ENCODE measurements at places on chromosomes 1 and 21.

DNA sequence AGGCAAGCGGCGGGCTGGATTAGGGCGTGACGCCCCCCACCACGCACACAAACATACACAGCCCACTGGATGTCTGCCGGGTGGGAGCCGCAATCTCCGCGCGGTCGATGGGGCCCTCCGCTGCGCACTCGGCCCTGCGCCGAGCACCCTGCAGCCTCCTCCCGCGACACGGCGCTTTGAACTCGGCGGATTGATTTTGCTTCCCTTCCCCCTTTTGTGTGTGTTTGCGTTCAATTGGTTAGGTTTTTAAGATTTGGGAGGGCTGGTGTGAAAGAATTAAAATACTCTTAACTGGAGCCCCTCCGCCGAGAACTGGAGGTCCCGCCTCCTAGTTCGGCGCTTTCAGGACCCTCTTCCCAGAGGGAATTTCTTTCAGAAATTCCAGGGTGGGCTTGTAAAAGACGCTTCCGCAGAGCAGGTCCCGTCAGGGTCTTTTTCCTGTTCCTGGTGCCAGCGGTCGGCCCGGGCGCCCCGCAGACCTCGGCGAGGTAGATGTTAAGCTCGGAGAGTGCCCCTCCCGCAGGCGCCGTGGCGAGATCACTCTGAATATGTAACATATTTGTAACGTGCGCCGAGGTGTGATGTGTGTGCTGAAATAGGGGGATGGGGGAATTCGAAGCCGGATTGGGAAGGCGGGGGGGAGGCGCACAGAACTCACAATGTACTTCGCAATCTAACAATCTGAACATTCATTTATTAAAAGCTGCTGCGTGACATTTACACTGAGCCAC, 8.0 kb upstream of the BARHL2 start:
- no peak for DNase-seq

GRCh38 chr21:37909936-37910335, 6.3 kb downstream of the KCNJ6 start:
- no peak for DNase-seq

DNA sequence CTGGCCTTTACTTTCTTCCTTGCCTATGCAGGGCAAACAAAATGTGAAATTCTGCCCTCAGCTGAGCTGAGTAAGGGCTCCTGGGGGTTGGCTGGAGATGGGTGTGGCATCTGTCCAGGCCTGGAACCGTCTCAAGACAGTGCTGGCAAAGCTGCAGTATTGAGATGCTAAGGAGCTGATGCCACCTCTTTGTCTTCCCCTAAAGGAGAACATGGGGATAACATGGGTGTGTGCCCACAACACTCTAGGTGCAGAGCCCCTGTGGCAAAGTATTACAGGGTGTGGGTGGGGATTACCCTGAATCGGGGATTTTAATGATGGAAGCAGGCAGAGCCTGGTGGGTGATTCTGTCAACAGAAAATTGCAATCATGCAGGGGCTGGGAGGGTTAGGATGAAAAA, 2.5 kb upstream of the ST3GAL3 start:
- no peak for DNase-seq

GRCh38 chr1:227006226-227006796, 66.2 kb downstream of the COQ8A start:
- no peak for DNase-seq

DNA sequence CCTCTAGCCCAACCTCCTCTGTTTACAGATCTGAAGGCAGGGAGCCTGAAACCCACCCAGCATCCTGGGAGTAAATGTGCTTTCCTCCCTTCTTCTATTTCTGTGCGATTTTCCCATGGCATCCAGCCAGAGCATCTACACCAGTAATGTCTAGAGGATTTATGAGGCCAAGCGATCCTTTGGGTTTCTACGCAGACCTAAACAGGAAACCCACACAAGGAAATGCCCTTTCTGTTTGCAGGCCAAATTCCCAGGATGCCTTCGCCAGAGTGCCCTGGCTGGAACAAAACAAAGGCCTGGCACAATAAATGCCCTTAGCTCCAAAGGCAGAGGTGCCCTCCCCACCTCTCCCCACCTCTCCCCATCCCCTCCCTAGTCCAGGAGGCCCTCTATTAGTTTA, 110.5 kb upstream of the CDC42BPA start:
- no peak for DNase-seq

DNA sequence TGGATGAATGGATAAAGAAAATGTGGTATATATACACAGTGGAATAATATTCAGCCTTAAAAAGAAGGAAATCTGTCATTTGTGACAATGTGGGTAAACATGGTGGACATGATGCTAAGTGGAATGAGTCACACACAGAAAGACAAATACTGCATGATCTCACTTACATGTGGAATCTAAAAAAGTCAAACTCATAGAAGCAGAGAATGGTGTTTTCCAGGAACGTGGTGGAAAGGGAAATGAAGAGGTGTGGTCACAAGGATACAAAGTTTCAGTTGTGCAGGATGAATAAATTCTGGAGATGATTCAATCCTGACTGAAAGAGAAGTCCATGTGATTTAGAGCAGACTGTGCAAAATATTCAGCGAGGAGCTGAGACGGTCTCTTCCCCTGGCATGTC, 56.6 kb downstream of the RYR2 start:
- no peak for DNase-seq

GRCh38 chr1:201692555-201693394, 136.2 kb upstream of the IPO9 start:
- no peak for DNase-seq

GRCh38 chr21:32249511-32250280, 29.2 kb downstream of the MIS18A start:
- no peak for DNase-seq

- DNase-seq = no peak
These were observed 7.0 kb upstream of the MMEL1 start for GRCh38 chr1:2639607-2640521.

DNA sequence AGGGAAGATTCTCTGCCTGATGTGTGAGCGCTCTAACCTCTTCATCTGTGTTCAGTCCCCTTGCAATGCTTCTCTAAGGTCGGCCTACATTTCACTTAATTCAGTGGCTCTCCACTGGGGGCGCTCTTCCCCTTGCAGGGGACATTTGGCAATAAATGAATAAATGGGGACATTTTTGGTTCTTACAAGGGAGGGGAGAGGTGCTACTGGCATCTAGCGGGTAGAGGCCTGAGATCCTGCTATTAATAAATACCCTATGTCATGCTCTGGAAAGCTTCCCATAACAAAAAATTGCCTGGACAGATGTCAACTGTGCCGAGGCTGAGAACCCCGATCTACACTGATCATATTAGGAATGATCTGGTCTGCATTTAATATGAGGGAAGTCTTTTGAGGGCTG, 25.9 kb upstream of the DNAJC11 start:
- DNase-seq = peak; percentile 28

- DNase-seq = no peak
These were observed 17.7 kb downstream of the COL6A2 start for GRCh38 chr21:46115441-46116188.

DNA sequence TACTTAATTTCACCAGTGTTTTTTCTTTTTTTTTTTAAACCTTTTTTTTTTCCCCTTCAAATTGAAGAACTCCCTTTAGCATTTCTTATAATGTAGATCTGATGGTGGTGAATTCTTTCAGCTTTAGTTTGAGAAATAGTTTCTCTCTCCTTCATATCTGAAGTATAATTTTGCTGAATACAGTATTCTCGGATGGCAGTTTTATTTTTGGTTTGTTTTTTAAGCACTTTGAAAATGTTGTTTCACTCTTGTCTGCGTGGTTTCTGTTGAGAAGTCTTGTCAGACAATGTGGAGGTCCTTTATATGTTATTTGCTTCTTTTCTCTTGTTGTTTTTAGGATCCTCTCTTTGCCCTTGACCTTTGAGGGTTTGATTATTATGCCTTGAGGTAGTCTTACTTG, 135.1 kb downstream of the RPS6KC1 start:
- DNase-seq = no peak

- DNase-seq = no peak
These were observed 212.5 kb downstream of the FGGY start for GRCh38 chr1:59509341-59509875.

- no peak for DNase-seq
These were observed 156.0 kb downstream of the COL24A1 start for GRCh38 chr1:86000601-86001000.

GRCh38 chr1:239386453-239387303, at the start of gene CHRM3:
TSS of gene CHRM3 (plus strand) at chr1:239386568. CDS start at chr1:239907452, 520,884 bp downstream.
- no peak for DNase-seq

DNA sequence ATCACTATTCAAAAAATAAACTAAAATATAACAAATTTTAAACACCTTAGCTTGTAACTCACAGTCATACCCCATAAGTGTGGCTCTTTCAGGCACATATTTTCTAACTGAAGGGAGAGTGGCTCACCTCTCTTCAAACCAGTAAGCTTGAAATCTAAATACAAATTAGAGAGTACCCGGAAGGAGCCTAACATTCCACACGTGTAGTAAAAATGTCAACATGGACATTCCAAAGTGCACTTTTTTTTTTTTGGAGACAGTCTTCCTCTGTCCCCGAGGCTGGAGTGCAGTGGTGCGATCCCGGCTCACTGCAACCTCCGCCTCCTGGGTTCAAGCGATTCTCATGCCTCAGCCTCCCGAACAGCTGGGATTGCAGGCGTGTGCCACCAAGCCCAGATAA, 275.6 kb upstream of the ADGRL2 start:
- no peak for DNase-seq

GRCh38 chr1:219927298-219927955, 930 bp downstream of the SLC30A10 start:
- DNase-seq = no peak

DNA sequence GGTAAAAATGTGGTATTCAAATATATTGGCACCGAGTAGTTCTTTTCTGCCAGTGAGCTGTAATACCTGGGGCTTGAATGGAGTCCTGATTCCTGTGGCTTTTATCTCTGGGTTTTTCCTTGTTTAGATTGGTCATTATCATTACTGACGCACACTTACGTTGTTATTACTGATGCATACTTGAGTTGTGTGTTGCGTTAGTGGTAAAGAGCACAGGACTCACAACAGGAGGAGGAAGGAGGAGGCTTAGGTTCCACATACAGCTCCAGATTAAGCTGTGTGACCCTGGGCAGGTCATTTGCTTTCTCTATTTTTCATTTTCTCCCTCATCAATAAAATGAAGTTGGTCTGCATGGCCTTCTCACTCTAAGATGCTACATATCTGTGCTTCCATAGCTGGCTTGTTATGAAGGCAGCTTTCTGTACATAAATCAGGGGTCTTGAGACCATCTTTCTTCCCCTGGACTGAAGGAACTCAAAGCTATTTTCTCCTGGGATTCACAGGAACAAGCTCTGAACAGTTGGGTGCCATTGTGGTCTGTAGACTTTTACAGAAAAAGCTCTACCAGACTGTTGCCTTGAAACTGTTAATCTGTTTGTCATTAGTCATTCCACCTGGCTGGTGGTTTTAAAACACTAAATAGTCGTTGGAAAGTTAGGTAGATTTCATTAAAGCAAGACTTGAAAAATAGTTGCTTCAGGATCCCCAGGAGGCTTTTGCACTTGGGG, 5.6 kb downstream of the ARID1A start:
- DNase-seq = no peak

DNA sequence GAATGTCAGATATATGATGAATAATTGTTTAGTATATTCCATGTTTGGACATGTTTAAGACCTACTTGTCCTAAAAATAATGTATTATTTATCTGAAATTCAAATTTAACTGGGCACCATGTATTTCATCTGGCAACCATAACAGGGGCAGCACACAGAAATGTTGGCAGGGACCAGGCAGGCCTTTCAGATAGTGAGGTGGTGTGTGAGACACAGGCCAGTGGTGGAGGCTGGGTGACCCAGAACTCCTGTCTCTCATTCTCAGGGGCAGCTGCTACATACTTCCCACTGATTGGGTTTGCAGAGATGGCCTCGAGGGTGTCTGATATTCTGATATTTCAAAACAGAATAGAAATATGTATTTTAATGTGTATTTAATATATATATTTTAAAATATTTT, 1.3 kb upstream of the FASLG start:
- DNase-seq = no peak

DNA sequence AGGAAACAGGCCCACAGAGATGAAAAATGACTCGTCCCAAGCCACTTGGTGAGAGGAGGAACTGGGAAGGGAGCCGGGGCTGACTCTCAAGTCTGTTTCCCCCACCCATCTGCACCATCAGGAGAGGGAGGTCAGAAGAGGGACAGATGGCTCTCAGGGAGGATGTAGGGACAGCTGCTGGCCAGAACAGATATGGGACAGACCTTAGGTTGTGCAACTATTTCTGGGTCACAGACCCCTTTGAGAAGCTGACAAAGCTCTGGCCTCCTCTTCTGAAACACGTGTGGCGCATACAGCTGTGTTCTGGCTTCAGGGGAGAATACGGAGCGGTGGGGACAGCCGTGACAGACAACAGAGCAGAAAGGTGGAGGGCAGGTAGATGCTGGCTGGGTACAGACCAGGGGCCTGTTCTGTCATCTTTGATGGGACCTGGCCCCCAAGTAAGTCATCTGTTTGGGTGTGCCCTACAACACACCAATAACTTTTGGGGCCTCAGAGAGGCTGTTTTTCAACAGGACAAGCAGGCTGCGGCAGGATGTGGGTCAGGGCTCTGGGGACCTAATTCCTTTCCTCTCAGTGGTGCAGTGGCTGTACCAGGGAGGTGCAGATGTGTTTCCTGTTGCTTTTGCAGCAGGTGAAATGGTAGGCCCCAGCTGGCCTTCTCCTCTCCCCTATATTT, 7.3 kb downstream of the SH3BGRL3 start:
- peak; percentile 61 for DNase-seq
